ENCODE measurements at places on chromosomes 6 and 20. TPM values are rescaled to one million over a fixed set of nuclear protein-coding genes. Genes with fewer than 3 reads are reported as not detected.

GRCh38 chr6:87210979-87211378 is 55.6 kb downstream of the ZNF292 start:
- no peak overlapping the region for H3K4me3 ChIP-seq
- H3K4me1 ChIP-seq, result peaks cover 16% of the 10 kb centered on the region
- DNase-seq, result no peak
- no peak overlapping the region for H3K27ac ChIP-seq
- no peaks in the 10 kb centered on the region for H3K36me3 ChIP-seq
- no peaks in the 10 kb centered on the region for H3K27me3 ChIP-seq

- no peak overlapping the region for H3K27ac ChIP-seq
- no peak overlapping the region for H3K4me3 ChIP-seq
- H3K4me1 ChIP-seq, result no peaks in the 10 kb centered on the region
Observed at GRCh38 chr6:97726378-97726777, 443.4 kb upstream of the MMS22L start.

DNA sequence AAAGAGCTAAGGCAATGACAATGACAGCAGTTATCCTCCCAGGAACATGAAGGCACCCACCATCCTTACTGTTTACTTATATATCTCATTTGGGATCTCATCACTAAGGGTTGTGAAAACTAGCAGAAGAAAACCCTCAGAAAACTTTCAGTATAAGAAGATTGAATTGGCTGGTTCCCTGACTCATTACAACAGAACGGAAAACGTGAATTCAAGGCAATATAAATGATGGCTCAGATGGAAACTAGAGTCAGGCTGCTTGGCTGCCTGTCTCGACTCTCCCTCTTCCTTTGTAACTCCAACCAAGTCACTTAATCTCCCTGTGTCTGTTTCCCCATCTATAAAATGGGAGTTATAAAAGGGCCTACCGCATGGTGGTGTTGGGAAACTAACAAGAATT is 387.1 kb upstream of the JARID2 start:
- H3K27ac ChIP-seq, result no peak overlapping the region
- no peaks in the 10 kb centered on the region for H3K27me3 ChIP-seq
- H3K4me3 ChIP-seq, result no peak overlapping the region
- H3K4me1 ChIP-seq, result no peaks in the 10 kb centered on the region
- H3K36me3 ChIP-seq, result no peaks in the 10 kb centered on the region
- no peak for DNase-seq

- H3K4me1 ChIP-seq, result peaks cover 25% of the 10 kb centered on the region
- no peak overlapping the region for H3K4me3 ChIP-seq
- H3K36me3 ChIP-seq, result no peaks in the 10 kb centered on the region
- no peaks in the 10 kb centered on the region for H3K27me3 ChIP-seq
- no peak for DNase-seq
Observed at GRCh38 chr6:1297746-1298145, 14.2 kb upstream of the FOXQ1 start.

DNA sequence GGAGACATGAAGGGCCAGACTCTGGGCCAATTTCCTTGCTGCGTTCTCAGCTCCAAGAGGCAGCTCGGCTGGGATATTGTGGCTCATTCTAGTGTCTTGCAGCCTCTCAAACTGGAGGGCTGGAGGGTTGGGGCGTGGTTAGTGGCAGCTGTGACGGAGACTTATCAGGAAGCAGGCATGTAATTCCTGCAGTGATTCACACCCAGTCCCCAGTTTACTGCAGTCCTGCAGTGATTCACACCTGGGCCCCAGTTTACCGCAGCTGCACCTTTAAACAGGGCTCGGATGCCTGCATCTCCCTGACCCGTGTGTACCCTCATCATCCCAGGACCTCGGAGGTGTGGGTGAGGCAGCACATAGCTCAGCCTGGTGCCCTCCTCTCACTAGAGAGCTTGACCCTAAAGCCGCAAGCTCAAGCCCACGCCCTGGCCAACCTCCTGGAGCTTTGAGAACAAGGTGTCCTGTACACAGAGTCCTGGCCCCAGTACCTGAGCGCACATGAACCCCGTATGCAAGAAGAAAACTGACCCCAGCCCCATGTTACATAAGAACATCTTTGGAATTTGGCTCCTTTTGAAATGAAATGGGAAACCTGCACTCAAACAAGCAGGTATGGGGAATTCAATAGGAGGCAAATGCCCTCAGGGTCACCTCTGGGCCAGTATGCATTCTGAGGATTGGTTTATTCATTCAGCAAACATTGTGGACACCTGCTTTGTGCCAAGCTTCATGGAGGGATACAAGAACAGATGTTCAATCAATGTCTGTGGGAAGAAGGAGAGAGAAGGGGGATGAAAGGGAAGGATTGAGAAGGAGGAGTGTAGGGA is 55.3 kb upstream of the FAM83D start:
- no peak overlapping the region for H3K27ac ChIP-seq
- H3K4me3 ChIP-seq, result no peak overlapping the region
- peaks cover 8% of the 10 kb centered on the region for H3K4me1 ChIP-seq
- DNase-seq, result peak; percentile 41
- H3K27me3 ChIP-seq, result no peaks in the 10 kb centered on the region

- no peaks in the 10 kb centered on the region for H3K4me1 ChIP-seq
- no peak for DNase-seq
- H3K27ac ChIP-seq, result no peak overlapping the region
- no peaks in the 10 kb centered on the region for H3K36me3 ChIP-seq
Observed at GRCh38 chr6:37942606-37943376, 123.3 kb downstream of the ZFAND3 start.

Gene WDR46
- 62.2 TPM for total RNA-seq

DNA sequence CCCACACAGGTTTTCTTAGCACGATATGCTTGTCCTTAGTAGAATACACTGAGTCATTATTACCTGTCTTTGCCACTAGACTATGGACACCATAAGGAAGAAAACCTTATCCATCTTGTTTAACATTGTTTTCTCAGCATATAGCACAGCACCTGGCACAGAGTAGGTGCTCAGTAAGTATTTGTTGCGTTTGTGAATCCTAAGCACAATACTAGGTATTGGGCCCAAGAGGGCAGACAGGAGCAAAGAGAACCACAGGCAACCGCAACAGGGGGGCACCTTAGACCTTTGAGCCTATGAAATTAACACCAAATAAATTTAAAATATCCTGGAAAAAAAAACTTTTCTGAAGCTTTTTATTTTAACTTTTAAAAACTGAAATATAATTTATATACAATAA is 3.7 kb upstream of the NCOA6 start:
- no peak overlapping the region for H3K4me3 ChIP-seq
- no peak for DNase-seq
- H3K36me3 ChIP-seq, result no peaks in the 10 kb centered on the region
- no peaks in the 10 kb centered on the region for H3K27me3 ChIP-seq
- H3K4me1 ChIP-seq, result peaks cover 2% of the 10 kb centered on the region
- no peak overlapping the region for H3K27ac ChIP-seq

Gene GLP1R
- not detected for total RNA-seq

Gene CTAGE9
- not detected for total RNA-seq

Gene TMC2
- not detected for total RNA-seq

DNA sequence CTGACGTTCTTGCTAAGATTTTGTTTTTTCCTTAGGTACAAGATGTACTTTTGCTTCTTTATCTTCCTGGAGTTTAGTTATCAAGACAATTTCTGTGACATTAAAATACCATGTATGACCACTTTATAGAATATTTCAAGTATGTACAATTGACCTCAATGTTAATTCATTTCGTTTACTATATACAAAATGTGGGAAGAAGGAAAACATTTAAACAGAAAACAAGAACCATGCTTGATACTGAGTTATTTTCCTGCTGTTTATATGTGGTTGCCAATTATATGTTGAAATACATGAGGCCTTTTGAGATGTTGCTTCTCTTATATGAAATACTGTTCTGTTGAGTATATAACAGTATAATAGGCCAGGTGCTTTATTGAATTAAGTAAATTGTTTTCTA is 184.3 kb downstream of the JARID2 start:
- peak overlapping the region; percentile 58 for H3K27ac ChIP-seq
- no peak for DNase-seq
- no peaks in the 10 kb centered on the region for H3K27me3 ChIP-seq
- no peak overlapping the region for H3K4me3 ChIP-seq
- H3K4me1 ChIP-seq, result peaks cover 43% of the 10 kb centered on the region
- H3K36me3 ChIP-seq, result no peaks in the 10 kb centered on the region

DNA sequence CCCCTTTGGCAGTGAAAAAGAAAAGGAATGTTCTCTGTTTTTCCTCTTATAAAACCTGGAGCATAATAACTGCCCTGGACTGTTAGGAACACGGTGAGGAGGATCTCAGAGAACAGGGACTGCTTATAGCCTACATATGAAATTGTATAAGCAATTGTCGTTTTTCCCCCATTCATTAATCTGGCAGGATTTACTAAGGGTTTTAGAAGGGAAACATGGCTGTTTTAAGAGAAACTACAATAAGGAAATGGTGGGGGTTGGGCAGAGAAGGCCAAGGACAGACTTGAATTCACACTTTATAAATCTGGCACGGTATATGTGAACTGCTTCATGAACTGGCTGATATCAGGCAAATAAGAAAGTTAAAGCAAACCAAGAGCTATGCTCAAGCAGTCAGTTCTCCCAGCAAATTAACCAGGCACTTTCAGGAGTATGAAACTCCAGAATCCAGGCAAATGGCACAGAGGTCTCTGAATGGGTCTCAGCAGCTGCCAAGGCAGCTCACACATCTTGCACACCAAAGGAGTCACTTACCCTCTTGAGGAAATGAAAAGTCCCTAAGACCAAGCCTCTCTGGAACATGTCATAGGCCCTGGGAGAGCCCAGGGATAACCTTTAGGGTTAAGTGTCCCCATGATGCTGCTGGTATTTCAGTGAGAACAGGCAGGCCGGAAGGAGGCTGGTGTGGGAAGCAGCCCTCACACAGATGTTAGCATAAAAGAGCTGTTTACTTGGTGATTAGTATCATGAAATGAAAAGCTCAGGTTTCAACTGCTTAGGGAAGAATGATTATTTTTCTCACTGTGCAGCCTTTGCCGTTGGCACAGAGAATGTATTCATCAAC is 260.5 kb upstream of the MARCKS start:
- no peaks in the 10 kb centered on the region for H3K36me3 ChIP-seq
- H3K27ac ChIP-seq, result no peak overlapping the region
- peaks cover 11% of the 10 kb centered on the region for H3K4me1 ChIP-seq
- no peaks in the 10 kb centered on the region for H3K27me3 ChIP-seq
- no peak overlapping the region for H3K4me3 ChIP-seq

- no peak for DNase-seq
- H3K27ac ChIP-seq, result no peak overlapping the region
- H3K4me3 ChIP-seq, result no peak overlapping the region
- H3K36me3 ChIP-seq, result no peaks in the 10 kb centered on the region
- no peaks in the 10 kb centered on the region for H3K27me3 ChIP-seq
Observed at GRCh38 chr6:158978757-158979156, 21.2 kb downstream of the RSPH3 start.

DNA sequence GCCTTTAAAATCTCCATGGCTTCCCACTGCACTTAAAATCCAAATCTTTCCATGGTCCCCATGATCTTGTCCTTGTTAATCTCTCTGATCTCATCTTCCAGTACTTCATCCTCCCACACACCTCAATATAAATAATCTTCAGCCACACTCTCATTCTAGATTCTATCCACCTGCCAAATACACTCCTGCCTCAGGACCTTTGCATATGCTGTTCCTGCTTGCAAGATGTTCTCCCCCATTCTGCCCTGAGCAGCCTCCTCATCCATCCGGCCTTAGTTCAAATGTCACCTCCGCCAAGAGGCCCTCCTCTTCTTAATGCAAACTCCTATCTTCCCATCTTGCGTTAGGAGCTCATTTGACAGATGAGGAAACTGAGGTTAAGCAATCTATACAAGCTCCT is 77.4 kb downstream of the PREX1 start:
- H3K27ac ChIP-seq, result no peak overlapping the region
- no peak for DNase-seq
- no peaks in the 10 kb centered on the region for H3K36me3 ChIP-seq
- H3K4me1 ChIP-seq, result no peaks in the 10 kb centered on the region

DNA sequence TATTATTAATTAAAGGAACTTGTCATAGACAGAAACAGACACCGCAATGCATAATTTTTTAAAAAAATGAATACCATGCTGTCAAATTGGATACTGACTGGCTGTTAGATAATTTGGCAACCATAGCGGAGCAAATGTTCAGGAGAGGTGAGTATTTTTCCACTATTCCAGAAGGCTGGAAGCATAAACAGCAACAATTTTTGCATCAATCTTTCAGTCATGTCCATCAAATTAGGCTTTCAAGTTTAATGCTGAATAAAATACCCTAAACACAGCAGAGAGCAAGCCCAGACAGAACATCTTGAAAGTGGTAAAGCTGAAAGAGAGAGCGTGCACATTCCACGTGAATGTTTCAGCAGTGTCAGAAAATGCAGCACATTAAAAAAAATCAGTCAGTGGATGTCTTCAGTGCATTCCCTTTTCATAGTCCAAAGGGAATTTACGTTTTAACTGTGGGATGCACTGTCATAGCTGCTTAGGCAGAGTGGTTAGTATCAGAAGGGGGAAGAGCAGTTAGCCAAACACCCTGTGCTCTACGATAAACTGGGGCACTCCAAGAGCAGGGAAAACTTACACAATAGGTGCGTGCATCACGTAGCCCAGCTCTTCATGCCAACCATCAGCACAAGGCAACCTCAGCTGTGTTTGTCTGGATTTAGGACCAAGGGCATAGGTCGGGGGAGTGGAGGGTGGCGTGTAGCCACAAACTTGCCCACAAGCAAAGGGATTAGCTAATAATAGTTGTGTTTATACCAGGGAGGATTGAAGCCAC is 116.2 kb upstream of the STMND1 start:
- no peak overlapping the region for H3K4me3 ChIP-seq
- DNase-seq, result no peak
- H3K27ac ChIP-seq, result no peak overlapping the region
- no peaks in the 10 kb centered on the region for H3K4me1 ChIP-seq

DNA sequence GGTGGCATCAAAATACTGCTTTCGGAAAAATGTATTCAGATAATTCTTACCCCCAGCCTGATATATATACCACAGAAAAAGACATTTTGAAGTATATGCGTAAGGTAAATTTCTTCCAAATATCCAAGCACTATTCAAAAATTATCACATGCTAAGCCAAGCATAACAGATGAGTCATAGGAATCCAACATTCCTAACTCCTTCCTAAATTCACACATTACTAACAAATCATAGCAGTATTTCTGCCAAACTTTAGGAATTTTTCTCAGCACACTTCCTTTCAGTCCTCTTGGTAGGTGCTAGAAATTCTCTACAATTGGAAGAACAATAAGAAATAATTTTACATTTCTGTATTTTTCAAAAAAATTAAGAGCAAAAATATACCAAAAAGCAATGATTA is 417.5 kb downstream of the EYS start:
- no peaks in the 10 kb centered on the region for H3K36me3 ChIP-seq
- no peak for DNase-seq
- H3K4me3 ChIP-seq, result no peak overlapping the region
- no peaks in the 10 kb centered on the region for H3K4me1 ChIP-seq
- H3K27ac ChIP-seq, result no peak overlapping the region

Gene OR10C1
- not detected for total RNA-seq

Gene DXO
- 22.4 TPM for total RNA-seq
